ENCODE measurements at places on chromosomes 16 and 17.

DNA sequence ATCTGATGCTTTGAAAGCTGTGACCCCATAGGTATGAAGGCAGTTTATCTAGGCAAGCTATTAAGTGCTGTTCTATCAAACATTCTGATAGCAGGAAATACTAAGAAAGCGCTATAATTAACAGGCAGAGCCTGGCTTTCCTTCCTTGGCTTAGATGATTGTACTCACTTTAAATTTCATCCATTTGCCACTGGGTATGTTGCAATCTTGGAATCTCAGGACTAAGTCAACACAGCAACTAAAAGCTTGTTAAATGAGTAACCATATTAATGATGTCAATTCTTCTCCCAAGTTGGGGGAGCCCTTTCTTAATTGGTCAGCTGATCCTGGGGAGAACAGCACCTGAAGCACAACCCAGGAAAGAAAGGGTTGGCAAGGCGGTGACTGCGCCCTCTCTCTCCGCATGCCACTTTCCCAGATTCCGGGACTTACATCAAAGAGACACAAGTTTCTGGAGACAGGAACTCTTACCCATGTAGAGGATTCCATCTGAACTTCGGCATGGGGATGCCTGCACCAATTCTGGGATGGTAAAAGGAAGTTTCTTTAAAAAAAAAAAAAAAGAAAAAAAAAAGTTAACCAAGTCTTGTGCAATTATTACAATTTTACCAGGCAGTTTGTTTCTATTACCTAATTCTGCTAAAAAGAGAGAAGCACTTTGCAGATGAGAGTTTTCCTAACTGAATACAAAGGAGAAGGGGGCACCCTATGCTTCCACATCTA is 54.4 kb upstream of the ICAM2 start:
- no peak for DNase-seq

GRCh38 chr17:40472733-40473452 is 28.5 kb downstream of the TNS4 start:
- DNase-seq: no peak

GRCh38 chr17:78734793-78735641 is 47.1 kb downstream of the CYTH1 start:
- no peak for DNase-seq

- DNase-seq: no peak
These were observed 24.3 kb downstream of the LITAF start for GRCh38 chr16:11562411-11562810.

DNA sequence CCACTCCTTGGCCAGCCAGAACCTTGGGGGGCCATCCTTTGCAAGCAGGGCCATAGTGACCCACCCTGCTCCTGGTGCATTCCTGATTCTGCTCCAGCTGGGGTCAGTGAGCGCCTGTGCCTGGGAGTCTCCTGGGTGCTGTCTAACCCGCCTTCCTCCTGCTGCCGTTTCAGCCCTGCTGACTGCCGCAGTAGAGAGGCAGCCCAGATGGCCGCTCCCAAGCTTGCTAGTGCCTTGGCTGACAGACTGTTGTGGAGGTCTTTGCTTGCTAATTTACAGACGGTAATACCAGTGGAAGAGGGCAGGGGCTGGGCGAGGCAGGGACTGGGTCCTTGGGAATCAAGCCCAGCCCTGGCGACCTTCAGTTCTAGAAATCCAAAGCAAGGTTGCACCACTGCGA is 99.6 kb downstream of the SOCS1 start:
- DNase-seq: no peak

DNA sequence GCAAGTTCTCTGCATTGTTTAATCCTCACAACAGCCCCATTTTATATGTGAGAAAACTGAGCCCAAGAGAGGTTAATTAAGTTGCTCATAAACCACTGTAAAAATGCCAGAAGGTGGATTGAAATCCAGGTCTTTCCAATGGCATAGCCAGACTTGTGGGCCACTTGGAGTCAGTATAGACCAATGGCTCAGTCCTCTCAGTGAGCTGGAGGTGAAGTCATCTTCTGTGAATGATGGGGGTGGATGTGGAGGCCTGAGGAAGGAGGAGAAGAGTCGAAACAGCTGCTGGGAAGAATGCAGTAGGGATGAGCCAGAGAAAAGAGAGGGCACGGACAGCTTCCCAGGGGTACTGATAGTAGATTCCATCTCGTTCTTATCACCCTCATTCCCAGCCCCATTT is 213.4 kb downstream of the SOX9 start:
- no peak for DNase-seq
